Activated CD4-positive, alpha-beta T cell treated with anti-CD3 and anti-CD28 coated beads, Interleukin-2, amount 10 ng/mL, durations not matched to agents 24 days and 14 days (primary cell): ENCODE measurements at places on chromosomes 3 and 15.
A peak's percentile ranks its signal among the peaks of the same experiment; 100 is the strongest.

GRCh38 chr3:125207507-125207906 lies 5.0 kb downstream of the SLC12A8 start:
- DNase-seq, result no peak

DNA sequence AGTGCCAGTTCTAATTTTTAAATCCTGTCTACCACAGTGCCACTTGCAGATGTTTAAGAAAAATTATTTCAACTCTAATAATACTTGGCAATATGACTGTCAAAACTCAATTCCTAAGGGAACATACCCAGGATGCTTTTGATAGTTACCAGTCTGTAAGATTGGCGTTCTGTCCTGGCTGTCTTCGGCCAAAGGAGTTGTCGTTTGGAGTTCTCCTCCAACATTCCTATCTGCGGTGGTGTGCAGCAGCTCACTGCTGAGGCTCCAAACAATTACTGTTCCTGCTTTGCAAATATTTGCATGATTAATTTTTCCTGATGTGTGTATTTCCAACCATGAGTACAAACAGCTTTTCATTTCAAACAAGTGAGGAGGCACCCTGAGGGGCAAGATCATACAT lies 330.8 kb upstream of the DPH6 start:
- no peak for DNase-seq

- DNase-seq, result no peak
Observed at GRCh38 chr3:187288131-187288854, 3.2 kb downstream of the MASP1 start.

GRCh38 chr15:42483677-42484076 lies 7.3 kb downstream of the ZNF106 start:
- DNase-seq, result no peak

DNA sequence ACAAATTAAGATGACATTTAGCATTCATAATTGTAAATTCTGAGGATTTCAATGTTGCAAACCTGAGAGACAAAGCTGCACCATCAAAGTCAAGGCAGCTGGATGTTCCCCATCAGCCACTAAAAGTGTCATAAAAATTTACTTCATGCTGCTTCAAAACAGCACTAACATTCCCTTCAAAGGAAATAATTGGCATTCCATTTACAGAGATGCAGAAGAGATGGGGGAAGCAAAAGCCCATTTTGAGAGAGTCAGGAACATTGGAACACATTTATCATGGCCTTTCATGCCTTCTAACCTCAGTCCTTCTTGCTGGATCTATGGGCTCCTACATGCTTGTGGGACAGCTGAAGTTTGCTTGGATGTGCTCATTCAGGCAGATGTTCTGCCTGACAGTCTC lies 6.4 kb upstream of the TMEM158 start:
- DNase-seq, result no peak

- DNase-seq, result peak; percentile 83
Observed at GRCh38 chr3:141266797-141267555, 35.4 kb downstream of the PXYLP1 start.

DNA sequence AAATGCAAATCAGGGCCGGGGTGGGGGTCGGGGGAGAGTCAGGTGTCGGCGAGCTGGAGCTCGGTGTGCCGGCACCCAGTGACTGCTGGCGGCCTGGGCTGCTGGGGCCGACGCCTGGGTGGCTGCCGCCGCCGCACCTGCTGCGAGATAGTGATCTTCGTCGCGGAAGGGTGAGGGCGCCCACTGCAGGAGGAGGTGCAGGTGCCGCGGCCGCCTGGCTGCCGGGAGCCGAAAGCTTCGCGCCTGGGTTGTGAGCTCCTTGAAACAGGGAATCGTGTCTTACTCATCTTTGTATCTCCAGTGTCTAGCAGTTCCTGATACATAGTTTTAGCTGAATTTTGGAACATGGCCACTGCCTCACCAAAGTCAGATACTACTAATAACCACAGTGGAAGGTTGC lies 64.0 kb upstream of the CPOX start:
- peak; percentile 83 for DNase-seq

GRCh38 chr3:14553871-14554270 lies 13.7 kb upstream of the GRIP2 start:
- DNase-seq, result no peak

- DNase-seq, result no peak
Observed at GRCh38 chr3:114847564-114847963, 299.5 kb downstream of the ZBTB20 start.

GRCh38 chr3:45362161-45362560 lies 26.2 kb upstream of the LARS2 start:
- DNase-seq, result no peak

GRCh38 chr15:28944696-28945300 lies 59.0 kb downstream of the APBA2 start:
- no peak for DNase-seq

- DNase-seq, result peak; percentile 91
Observed at GRCh38 chr15:68818066-68818768, 2.5 kb downstream of the ANP32A start.

DNA sequence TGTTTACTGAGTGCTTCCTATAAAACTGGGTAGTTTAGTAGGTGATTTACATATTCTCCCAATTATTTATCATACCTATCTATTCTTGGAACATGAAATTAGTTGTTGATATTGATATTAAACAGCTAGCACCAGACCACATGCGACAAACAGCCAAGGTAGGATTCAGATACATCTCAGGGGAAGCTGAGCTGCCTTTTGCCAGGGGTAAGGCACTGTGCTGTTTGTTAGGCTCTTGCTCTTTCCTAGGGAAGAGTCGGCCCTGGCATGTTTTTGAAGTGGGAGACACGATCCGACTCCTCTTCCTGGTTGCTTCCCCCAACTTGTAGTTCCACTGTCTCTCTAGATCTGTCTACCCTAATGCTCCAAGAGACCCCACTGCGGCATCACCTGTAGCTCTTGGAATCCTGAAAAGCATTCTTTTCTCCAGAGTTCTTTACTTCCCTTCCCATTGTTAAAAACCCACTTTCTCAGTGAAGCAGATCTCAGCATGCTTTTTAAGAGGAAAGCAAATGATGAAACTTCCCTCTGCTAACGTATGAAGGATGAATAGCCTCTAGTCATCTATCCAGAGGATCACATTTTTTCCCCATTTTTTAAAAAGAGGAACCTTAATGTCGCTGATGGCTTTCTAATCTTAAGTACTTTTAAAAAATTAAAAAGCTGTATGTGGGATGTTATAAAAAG lies 138.4 kb downstream of the GHSR start:
- DNase-seq, result no peak

GRCh38 chr15:98547741-98548138 lies 100.6 kb upstream of the IGF1R start:
- DNase-seq, result no peak
